Foreskin fibroblast (primary cell): ENCODE measurements at places on chromosomes 5 and 9.

- no peak for DNase-seq
Observed at GRCh38 chr9:5113994-5114748, 71.3 kb downstream of the INSL6 start.

GRCh38 chr5:151630088-151630487 lies 39.0 kb upstream of the FAT2 start:
- peak; percentile 15 for DNase-seq

GRCh38 chr5:171968531-171968930 lies 37.9 kb downstream of the FBXW11 start:
- no peak for DNase-seq

DNA sequence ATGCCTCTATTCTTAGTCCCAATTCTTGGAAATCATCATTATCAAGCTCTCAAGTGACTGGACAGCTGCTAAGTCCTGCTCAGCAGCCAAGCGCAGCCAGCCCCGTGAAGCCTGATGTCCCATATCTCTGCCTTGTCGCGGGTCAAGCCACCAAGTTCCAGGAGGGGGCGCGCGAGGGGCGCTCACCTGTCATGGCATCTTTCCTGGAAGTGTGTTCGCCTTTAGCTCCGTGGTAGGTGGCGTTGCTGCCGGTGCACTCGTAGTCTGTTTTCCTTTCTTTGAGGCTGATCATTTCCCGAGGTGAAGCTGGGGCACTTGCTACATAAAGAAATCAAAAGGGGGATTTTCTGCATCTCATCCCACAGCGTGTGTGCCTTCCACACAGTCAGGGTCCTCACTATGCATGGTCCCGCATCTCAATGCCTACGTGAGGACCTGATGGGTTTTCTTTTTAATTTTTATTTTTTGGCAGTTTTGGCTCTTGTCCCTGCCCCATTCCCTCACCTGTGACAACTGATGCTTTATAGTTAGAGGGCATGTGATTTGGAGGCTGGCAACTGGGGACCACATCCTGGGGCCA lies 227.0 kb upstream of the DAP start:
- peak; percentile 2 for DNase-seq

- no peak for DNase-seq
Observed at GRCh38 chr5:151709109-151709735, 22.5 kb upstream of the SPARC start.

DNA sequence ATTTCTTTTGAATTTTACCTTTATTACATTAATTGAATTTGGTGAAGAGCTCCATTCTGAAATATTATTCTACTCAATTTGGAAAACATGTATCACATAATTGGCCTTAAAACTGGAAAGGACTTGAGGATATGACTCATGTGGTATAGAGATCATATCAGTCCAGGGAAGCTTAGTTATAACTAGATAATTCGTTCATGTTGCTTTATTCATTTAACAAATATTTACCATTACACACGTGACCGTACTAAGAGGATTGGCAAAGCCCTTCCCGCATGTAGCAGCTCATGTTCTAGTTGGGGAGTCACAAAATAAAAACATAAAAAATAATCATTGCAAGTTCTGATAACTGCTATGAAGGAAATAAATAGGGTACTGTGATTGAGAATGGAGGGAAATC lies 1816.5 kb downstream of the MAT2B start:
- peak; percentile 3 for DNase-seq

DNA sequence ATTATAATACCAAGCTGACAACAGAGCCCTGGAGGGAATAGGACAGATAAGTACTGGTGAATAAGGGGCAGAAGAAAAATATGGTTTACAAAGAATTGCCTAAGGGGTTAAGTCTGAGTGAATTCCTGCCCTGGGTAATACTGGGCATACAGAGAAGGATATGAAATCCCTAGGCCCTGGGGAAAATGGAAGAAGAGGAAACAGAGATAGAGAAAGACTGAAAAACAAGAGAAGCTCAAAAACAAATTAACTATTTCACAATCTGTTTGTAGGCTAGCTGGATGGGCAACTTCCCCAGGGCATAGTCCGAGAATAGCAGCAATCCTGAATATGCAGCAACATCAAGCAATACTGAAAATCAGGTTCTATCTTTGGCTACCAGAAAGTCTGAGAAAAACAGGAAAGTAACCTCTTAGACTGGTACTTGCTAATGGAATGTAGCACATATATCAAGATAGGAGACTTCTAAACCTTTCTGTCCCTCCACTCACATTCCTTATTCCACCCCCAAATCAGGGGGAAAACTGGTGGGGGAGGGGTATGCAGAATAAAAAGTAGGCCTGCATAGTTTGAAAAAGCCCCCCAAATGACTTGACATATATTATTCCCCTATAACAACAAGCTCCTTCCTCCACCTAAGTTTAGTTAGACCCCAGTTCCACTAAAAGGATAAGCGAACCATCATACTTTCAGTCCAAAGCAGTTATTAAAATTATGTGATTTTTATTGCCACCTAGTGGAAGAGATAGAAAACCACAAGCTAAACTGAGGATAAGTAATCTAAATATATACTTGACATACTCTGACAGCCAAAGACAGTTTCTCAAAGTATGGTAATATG lies 20.6 kb downstream of the SLC38A9 start:
- peak; percentile 30 for DNase-seq

GRCh38 chr5:135251093-135251492 lies 147.9 kb downstream of the MACROH2A1 start:
- no peak for DNase-seq

DNA sequence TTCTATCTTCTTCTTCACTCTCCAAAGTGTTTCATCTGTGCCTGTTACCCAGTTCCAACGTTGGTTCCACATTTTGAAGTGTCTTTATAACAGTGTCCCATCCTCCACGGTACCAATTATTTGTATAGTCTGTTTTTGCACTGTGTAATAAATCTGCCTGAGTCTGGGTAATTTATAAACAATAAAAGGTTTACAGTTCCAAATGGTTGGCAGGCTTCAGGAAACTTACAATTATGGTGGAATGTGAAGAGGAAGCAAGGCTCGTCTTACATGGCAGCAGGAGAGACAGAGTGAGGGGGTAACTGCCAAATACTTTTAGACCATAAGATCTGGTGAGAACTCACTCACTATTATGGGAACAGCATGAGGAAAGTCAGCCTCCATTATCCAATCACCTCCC lies 465.4 kb upstream of the CDH9 start:
- no peak for DNase-seq

DNA sequence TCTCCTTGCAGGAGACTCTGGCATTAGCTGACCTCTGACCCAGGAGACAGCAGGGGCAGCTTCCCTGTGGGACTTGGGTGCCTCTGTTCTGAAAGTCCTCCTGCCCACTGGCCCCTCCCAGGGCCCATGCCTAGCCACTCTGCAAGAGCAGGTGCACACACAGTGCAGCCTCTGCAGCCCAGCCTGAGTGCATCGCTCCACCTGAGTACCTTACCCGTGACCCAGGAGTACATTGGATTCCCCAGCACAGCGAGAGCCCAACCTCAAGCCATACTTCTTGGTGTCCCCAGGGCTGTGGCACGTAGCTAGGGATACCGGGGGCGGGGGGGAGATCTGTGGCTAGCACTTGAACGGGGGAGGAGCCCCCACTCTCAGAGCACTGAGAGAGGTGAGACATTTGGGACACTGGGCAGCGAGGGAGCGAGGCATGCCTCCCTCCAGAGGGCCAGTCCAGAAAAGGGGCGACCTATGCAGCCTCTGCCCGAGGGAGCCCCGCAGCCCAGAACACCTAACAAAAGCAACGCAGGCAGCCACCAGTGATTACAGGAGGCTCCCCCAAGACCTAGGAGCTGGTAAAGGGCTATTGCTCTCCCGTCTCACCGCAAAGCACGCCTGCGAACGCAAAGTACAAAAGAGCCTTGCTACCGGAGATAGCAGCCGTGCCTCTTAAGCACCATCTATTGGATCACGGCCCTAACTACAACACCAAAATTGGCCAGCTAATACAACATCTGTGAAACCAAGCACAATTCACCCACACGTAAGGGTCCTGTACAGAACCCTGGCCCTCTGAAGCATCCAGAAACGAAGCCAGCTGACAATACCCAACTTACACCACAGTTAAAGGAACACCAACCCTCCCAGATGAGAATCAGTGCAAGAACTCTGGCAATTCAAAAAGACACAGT lies 826 bp upstream of the PRDM9 start:
- DNase-seq: peak; percentile 2

DNA sequence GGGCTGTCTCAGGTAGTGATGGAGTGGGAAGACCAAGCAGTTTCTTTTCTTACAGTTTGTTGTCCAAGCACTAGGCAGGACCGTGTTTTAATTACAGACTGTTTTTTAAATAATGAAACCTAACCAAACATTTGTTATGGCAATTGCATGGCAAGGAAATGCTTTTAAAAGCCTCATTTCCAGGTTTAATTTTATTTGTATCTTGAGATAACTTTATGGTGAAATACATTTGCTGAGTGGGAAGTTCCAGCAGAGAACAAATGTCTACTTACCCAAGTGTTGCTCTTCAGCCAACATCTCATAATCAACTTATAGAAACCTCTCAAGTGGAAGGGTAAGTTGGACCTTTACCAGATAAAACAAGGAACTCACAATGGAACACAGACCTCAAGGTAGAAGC lies 11.8 kb upstream of the LHFPL2 start:
- no peak for DNase-seq

- no peak for DNase-seq
Observed at GRCh38 chr9:90884178-90884577, 82.6 kb downstream of the SYK start.

- no peak for DNase-seq
Observed at GRCh38 chr5:142280066-142281007, 44.5 kb downstream of the SPRY4 start.

DNA sequence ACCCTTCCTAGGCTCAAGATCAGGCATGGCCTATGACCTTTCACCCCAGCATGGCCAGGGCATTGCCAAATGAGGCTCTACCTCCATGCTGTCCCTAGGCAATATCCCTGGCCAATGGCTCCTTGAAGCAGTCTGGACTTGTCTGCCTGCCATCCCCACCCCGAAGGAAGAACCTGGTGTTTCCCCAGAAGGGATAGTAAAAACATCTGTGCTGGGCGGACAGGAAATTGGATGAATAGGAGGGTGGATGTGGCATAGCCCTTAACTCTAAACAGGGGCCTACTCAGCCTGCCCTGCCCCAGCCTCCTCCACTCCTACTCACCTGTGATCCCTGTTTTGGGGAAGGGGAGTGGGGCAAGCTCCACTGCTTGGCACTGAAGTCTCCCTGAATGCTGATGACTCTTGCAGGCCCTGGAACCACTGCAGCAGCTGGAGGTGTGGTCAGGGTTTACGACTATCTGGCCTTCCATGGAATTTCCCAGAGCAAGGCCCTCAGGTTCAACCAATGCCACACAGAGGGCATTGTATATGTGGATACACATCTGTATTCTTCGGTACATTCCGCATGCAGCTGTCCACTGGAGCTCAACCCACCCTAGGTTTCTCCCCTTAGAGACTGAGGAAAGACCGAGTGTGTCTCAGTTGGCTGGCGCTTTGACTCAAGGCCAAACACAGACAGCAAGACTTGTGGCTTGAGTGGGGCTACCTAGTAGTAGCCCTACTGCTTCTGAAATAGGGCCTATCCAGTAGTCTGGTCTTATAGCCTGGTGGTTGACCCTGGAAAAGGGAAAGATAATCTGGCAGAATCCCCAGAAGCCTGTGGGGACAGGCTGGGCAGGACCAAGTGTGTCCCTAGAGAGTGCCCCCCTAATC lies 6.4 kb upstream of the P4HA2 start:
- DNase-seq: no peak

- DNase-seq: peak; percentile 86
Observed at GRCh38 chr9:108271646-108272348, 584.0 kb downstream of the ACTL7B start.

GRCh38 chr5:7245121-7245651 lies 150.8 kb upstream of the ADCY2 start:
- DNase-seq: no peak

DNA sequence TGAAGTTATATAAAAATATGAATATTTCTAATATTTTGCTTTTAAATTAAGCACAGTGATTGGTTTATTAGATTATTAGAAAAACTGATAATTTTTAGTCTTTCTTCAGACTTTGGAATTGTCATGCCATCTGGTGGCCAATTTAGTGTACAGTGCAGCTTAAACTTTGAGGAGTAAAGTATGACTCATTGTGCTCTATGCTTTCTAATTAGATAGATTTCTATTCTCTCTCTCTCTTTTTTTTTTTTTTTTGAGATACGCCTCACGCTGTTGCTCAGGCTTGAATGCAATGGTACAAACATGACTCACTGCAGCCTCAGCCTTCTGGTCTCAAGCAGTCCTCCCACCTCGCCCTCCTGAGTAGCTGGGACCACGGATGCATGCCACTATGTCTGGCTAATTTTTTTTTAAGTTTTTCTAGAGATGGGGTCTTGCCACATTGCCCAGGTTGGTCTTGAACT lies 42.1 kb upstream of the GPR21 start:
- DNase-seq: peak; percentile 85

DNA sequence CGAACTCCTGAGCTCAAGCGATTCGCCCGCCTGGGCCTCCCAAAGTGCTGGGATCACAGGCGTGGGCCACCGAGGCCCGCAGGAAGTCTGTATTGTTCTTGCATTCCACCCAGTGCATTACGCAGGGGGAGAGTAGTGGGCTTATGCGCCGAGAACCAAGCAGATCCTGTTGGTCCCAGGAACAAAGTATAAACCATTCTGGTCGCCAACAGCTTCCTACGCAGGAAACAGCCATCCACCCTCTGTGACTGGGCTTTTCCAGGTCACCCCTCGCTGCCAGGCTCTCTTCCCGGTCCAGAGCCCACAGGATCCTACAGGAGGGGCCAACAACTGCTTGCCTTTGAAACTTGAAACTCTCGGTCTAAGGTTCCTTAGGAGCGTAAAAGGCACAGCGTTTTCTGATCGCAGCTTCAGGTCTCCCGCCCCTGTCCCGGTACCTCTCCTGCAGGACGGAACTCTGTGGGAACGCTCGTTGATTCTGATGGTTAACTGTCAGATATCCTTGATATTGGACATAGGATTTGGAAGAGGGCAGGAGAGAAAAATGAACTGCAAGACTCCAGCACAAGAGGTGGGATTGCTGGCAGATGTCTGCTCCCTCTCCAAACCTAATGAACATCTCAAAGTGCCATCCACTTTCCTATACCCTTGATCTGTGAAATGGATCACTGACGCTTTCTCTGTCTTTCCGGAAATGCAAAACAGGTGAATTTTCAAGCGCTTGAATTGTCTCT lies 4.2 kb upstream of the ANXA2R start:
- peak; percentile 65 for DNase-seq

- DNase-seq: peak; percentile 89
Observed at GRCh38 chr9:86500667-86501435, 146.6 kb upstream of the TUT7 start.

DNA sequence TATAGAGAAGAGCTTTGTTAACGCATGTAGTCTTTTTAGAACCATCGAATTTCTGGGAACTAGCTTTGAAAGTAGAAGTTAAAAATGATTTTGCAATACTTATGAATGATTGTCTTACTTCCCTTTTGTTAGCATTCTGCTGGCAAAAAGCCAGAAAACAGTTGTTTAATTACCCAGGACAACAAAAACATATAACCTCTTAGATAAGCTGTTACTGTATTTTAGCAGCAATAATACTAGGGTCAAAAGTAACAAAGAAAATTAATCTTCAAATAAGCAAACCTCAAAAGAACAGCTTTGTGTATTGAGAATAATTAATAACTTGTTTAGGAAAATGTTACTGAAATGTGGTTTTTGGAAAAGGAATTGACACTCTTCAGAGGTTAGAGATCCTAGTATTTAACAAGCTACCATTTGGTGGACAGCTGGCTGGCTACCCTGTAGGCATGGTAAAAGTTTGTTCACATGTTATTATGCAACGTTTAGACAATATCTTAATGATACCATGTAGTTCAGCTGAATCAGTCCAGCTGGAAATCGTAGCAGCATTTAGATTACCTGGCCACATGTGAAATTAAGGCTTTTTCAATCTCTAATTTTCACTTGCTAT lies 3.8 kb downstream of the FGF10 start:
- no peak for DNase-seq

GRCh38 chr5:75668977-75669689 lies 48.1 kb downstream of the POC5 start:
- no peak for DNase-seq
